ENCODE measurements at places on chromosomes 1 and 21.

DNA sequence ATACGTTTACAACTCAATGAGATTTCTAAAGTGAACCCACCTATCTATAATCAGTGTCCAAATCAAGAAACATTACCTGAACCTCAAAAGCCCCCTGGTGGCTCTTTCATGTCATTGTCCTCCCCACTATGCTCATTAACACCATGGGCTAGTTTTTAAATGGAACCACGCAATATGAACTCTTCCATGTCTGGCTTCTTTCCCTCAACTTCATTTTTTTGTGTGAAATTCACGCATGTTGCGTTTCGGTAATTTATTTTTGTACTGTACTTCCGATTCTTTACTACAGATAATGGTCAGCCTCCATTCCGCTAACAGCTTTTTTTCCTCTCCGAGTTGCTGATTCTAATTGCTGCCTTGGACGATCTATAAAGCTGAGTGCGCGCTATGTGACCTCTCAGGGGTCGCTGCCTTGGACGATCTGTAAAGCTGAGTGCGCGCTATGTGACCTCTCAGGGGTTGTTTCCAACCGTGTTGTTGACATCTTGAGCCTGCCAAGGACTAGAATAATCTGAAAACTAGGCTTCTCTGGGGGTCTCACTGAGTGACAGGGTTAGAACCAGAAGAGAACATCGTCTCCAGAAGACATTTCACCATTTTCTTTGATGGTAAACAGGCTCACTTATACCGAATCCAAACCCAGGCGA lies 1.1 kb upstream of the CACYBP start:
- peak; percentile 67 for DNase-seq

- DNase-seq = no peak
These were observed 3.6 kb upstream of the NFIA start for GRCh38 chr1:61078618-61079295.

DNA sequence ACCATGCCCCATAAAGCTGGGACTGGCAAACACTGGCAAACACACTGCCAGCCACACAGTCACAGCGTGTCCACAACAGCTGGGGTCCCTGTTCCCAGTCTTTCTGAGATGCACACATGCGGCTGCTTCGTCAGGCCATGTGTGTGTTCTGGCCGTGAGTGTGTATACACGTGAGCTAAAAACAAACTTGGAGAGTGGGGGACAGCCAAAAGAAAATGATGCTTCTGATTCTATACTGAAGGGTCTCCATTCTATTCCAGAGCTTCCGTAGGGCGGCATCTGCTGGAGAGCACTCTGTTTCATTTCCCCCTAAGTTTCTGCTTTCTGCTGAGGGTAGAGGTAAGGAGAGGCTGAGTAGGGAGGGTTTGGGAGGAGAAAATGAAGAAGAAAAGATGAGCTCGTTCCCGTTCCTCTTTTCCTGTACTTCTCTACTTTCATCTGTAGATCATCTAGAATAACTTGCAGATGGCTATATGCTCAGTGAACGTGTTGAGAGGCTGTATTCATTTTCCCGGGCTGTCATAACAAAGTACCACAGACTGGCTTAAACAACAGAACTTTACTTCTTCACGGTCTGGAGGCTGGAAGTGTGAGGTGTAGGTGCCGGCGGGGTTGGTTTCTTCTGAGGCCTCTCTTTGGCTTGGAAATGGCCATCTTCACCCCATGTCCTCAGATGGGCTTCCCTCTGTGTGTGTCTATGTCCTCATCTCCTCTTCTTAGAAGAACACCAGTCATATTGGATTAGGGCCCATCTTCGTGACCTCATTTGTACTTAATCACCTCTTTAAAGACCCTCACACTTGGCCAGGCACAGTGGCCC lies 151.6 kb downstream of the TOMM20 start:
- DNase-seq = peak; percentile 53

DNA sequence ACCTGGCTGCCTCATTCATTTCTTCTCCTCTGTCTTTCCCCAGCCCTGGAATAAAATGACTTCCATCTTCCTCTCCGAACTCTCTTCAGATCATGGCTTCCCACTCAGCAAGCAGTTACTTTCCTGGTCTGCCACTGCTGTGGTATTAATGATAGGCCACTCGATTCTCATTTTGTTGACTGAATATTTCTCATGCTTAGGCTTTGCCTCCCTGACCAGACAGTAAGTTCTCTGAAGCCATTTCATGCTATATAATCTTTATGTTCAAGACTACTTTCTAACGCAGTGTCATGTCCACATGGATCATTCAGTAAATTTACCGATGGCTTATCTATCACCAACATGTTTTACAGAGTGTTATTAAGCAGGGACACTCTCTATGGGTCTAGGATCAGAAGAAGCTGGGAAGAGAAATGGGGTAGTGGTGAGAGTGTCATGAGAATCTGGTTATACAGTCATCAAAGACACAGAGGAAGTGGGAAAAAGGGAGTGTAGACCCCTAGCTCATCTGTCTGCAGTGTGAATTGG lies 20.6 kb downstream of the RUNX1 start:
- DNase-seq = no peak

- DNase-seq = peak; percentile 38
These were observed 3.8 kb upstream of the B3GALT2 start for GRCh38 chr1:193190096-193190744.

DNA sequence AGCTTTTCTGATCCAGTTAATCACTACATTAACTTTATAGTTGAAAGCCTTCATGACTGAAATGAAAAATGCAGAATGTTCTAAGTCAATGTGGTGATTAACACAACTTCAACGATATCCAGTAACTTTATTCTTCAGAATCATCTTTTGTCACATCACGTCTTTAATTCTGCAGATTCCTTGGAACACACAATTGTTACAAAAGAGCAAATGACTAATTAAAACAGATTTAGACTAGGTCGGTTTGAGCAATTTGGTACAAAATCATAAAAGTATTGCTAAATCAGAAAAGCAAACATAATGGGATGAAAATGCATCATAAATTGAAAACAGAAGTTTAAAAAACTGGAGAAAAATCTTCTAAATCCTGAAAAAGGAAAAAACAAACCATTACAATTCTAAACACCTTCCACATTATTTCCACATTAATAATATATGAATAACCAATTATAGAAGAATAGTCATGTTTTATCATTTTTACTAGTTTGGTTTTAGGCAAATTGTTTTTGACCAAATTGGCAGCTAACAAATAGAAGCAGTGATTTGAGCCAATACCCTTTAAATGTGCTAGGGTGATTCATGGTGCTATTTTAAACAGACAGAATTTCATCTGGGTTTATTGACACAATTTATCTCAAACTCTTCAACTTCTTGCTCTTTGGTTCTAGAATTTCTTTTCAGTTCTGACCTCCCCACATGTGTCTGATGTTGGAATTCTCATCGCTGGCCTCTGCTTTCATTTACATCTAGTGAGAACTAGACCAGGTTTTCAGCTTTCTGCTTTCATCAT lies 468.1 kb upstream of the PTBP2 start:
- DNase-seq = peak; percentile 64

Data from fibroblast of skin of right quadriceps (primary cell).